ENCODE measurements at places on chromosomes 2 and 18.

DNA sequence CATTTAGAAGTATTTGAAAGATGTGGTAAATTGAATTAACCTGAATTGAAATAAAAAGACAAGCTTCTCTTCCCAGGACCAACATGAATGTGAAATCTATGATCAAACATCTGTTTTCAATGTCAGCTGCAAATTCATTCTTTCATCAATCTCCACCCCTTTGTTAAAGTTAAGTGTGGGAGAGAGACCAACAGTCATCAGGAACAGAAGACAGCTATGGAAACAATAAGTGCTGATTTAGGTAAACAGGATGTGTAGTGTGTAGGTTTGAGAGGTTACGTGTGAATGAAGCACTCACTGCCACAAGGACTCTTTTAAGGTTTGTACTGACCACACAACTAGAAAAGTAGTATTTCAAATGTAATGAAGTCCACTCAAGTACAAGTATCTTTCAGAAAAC lies 1659.8 kb upstream of the CELF4 start:
- no peak for DNase-seq

- no peak for DNase-seq
These were observed 218.4 kb downstream of the GBX2 start for GRCh38 chr2:235949567-235950472.

- no peak for DNase-seq
These were observed 39.8 kb downstream of the TTN start for GRCh38 chr2:178767094-178768060.

- DNase-seq: no peak
These were observed 41.0 kb downstream of the INPP5D start for GRCh38 chr2:233101141-233101540.

DNA sequence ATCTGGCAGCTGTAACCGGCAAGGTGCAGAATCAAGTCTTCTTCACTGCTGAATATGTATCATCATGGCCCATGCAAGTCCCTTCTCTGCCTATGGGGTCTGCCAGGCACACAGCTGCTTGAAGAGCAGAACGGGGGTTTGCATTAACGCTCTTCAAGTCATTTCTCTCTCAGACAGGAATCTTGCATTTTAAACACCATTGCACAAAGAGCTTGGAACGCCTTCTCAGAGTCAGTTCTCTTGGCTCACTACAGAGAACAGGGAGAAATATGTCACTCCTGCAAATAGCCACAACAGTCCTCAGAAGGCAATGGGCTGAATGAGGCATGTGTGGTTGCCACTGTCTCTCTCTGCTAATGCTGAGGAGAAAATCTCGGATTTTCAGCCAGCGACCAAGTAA lies 2173.5 kb upstream of the PIK3C3 start:
- DNase-seq: no peak

DNA sequence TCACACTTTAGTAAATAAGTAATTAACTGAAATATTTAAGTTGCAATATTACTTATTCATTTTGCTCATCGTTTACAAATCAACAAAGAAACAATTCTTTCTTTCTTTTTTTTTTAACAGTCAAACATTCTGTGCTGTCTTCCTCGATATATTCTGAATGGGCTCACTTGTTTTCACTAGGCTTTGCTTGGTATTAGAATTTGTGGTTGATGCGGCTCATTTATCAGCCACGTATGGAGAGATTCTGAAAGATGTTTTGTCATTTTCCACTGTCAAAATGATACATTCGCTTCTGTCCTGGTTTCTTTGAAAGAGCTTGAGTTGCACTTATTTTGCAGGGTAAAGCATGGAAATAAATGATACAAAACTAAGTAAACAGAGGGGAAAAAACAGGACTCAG lies 323.7 kb downstream of the LRRTM1 start:
- DNase-seq: no peak

DNA sequence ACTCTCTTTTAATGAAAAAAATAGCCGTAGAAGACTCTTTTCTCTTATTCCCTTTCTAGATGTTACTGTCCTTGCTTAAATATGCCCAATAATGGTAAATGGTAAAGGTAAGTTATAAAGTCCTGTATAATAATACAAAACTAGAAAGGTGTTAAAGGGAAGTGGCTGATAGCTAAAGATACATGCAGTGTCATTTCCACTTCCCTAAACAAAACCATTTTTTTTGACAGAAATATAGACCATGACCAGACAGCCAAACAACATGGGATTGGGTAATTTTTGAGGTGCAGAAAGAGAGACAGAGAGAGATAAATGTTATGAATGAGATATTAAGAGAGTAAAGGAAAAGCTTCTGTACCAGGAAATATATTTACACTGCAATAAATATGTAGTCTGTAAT lies 731.7 kb upstream of the REG3G start:
- no peak for DNase-seq

- no peak for DNase-seq
These were observed 14.1 kb downstream of the MFF start for GRCh38 chr2:227339098-227339599.

- DNase-seq: no peak
These were observed 369.1 kb downstream of the EIPR1 start for GRCh38 chr2:3008561-3008960.

- no peak for DNase-seq
These were observed 159.5 kb downstream of the ACKR3 start for GRCh38 chr2:236728916-236729670.

- no peak for DNase-seq
These were observed 230.2 kb downstream of the ZBTB7C start for GRCh38 chr18:48179001-48179400.

- DNase-seq: no peak
These were observed 39.3 kb downstream of the CD302 start for GRCh38 chr2:159758686-159759085.

GRCh38 chr2:5845798-5846330 lies 153.7 kb downstream of the SOX11 start:
- DNase-seq: no peak

- no peak for DNase-seq
These were observed 16.5 kb upstream of the PSD4 start for GRCh38 chr2:113157118-113157896.

DNA sequence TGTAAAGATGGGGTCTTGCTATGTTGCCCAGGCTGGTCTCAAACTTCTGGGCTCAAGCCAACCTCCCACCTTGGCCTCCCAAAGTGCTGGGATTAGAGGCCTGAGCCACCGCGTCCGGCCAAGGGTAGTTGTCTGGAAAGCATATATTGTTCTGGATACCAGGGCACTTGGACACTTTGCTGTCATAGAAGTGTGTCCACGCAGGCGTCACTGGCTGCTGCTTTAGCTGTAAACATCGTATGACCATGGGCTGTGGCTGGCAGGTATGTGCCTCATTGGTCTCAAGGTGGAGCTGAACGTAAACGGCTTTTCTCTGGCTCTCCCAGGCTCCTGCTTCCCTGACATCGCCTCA lies 3.2 kb upstream of the GPR35 start:
- DNase-seq: no peak

DNA sequence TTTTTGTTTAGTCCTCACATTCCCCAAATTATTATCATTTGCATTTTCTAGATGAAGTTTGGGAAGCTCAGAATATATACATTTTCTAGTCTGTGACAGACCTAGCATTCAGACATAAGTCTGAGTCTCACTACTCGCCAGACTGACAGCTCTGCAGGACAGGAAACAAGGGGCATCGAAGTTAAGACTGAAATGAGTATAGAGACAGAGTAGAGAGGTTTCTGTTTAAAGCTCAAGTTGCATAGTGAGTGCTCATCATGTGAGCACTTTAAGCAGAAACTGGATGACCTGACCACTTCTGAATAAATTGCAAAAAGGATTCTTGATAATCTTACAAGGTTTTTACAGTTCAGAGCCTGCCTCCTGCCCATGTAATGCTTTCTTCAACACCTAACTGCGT lies 1.1 kb downstream of the HADHB start:
- DNase-seq: no peak

DNA sequence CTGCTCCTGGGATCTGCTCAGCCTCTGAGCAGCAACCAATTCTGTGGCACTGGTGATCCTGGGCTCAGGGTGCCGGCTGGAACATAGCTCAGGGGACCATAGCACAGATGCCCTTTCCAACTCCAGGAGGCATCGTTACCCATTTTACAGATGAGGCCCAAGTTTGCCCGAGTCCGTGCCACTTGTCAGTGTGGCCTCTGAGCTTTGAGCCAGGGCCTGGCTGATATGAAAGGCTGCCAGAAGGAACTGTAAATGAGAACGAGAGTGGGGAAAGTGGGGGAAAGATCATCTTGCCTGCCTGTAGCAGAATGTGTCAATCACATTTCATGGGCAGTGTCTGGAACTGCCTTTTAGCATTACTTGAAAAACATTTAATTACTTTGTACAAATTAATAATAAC lies 23.3 kb upstream of the FOSL2 start:
- no peak for DNase-seq

- DNase-seq: no peak
These were observed 88.4 kb downstream of the ALPK2 start for GRCh38 chr18:58540381-58540943.

GRCh38 chr2:101380376-101380775 lies 6.9 kb downstream of the CREG2 start:
- no peak for DNase-seq

- DNase-seq: no peak
These were observed 19.3 kb downstream of the PDE6D start for GRCh38 chr2:231761735-231762134.

DNA sequence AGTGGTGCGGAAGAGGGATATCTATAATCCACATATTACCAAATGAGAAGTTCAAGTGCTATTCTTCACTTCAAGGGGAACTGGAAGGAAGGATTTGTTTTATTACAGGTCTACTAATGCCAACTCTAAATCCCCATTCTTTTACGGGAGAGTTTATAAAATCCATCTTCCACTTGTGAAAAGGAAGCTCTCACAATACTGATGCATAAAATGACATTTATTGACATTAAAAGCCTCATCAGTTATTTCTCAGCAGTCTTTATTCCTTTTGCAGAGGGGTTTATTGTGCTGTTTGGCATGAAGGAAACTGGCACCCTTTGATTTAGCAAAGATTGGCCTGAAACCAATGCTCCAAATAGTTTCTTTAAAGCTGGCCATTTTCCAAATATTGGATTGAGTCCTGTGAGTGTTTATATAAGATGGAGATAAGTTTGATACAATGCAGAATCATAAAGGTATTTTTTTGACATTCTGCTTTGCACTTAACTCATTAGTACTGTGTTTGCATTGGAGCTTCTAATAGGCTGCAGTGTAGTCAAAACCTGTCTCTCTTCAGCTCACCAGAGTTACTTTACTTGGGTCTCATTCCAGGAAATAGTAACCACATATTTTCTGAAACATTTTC lies 26.6 kb downstream of the LRP1B start:
- DNase-seq: no peak

DNA sequence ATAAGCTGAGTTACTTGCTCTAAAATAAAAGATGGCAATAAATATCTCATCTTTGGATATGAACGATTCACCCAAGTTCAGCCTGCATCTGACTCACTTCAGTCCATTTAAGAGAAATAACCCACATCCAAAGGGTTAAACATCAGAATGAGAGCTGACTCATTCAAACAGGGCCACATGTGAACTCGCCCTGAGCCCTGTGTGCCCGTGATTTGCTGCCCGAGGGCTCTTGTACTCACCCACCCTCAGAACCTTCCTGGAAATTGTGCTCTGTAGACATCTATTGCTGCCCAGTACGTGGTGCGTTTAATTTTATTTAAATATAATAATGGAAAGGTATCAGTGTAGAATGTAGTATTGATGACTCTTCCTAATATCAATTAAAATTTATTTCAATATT lies 66.9 kb upstream of the RBM44 start:
- DNase-seq: no peak

DNA sequence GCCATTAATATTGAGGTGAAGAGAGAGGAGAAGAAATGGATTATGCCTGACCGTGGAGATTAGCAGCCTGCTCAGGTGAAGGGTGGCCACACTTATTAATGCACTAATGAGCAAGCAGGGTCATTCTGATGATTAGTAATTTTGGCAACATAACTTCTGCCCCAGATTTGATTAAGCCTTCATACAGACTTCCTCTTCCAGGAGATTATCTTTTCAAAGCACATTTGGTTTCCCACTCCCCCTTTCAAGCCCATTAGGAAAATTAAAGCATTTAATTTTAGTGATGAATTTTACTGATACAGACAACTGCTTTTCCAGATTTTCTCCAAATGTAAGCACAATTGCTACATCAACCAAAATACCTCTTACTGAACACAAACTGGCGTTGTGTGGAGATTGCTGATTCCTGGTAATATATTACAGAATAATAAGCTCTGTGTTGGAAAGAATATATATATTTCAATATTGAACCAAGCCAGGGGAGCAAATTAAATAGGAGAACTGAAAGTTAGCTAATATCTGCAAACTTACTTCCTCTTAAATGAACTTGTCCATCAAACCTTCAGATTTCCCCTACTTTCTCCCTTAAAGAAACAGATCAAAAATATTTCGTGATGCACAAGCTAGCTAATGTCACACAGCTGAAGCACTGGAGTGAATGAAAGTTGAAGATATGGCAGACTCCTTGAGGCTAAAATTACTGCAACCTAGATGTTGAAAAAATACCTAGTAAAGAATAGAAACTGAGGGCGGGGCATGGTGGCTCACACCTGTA lies 140.8 kb downstream of the FAM210A start:
- no peak for DNase-seq

DNA sequence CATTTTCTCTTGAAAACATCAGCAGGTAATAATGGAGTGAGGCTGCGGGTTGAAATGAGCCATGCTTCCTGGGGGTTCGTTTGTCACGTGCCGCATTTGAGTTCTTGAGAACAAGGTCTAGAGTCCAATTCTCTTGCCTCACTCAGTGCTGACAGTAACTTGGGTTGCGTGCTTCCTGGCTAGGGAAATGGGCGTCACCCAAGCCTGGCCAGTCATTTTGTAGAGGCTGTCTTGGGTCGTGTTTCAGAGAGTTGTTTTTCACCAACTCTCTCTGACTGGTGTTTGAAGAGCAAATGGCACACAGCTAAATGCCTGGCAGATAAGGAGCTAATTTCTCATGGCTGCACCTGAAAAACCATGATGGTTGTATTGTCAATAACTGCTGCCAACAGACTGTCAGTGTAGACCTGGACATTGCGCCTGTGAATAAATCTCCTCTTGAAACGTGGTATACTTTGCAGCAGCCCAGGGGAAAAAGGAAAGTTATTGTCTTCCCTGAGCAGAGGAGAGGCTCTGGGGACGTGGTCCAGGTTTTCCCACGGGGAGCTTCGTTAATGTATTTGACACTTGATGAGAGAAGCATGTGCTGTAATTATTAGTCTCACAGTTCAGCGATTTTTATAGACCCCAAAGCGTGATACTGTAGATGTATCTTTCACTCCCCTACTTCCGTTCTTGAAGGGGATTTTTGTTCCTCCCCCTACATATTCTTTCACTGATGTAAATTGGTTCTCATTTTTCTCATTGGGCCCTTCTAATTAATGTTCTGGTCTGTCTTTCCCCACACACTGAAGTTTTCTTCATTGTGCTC lies 196.0 kb downstream of the FHOD3 start:
- no peak for DNase-seq
